Esophagus mucosa (tissue), 1 donor: ENCODE measurements at places on chromosomes 2 and 18. TPM values are rescaled to one million over a fixed set of nuclear protein-coding genes. Genes with fewer than 3 reads are reported as not detected.
A peak's percentile ranks its signal among the peaks of the same experiment; 100 is the strongest.

DNA sequence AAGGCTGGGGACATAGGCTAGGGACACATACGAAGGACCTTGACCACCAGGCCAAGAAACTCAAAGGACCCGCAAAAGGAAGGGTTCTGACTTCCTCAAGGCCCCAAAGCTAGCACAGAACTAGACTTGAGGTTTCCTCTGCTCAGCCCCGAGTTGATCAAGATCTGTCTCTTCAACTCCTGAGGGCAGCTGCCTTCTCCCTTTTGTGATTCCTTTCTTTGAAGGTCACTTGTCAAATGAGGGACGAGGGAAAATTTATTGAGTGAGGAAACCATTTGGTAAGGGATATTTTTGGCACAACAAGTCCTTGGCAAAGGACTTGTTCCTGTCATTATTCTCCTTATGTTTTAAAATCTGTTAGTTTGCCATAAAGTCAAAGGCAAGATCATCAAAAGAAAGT lies 12.3 kb upstream of the ROCK2 start:
- ATAC-seq = no peak

- no peak for ATAC-seq
Observed at GRCh38 chr2:136072621-136073020, 45.3 kb downstream of the CXCR4 start.

The RALB gene
- 81.2 TPM for total RNA-seq

- no peak for ATAC-seq
Observed at GRCh38 chr18:11145413-11146191, 3.8 kb downstream of the PIEZO2 start.

- no peak for ATAC-seq
Observed at GRCh38 chr2:166090346-166090745, 37.5 kb downstream of the SCN1A start.

The ZNF804A gene
- not detected for total RNA-seq

DNA sequence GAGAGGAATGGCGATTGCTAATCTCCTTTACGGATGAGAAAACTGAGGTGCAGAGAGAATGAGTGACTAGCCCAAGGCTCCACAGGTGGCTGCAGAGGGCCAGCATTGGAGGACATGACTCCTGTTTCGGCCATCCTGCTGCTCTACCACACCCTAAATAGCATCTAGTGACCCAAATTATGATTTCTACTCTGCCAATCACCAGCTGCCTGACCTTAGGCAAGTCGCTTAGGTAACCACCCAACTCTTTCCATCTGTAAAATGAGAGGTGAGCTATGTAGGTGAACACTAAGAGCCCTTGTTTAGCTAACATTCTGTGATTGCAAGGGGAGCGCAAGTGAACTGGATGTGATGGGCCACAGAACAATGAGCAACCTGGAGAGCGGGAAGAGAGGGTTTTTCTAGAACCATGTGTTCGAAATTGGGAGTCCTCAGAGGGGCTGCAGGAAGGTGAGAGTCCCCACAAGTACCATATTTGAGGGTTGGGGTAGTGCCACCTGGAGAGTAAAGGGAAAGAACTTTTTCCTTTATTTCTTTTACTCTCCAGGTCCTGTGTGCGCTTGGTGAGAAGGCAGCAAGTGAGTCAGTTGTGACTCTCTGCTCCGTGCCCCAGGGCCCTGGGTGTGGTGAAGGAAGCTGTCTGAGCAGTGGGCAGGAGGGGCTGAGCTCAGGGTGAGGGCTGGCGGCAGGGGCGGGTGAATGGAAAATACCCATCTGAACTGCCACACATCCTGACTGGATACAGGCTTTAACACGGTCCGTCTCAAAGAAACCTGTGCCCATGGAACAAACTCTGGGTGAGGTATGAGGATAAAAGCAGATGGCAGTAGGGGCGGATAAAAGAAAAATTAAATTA lies 2.4 kb downstream of the CYP27C1 start:
- peak; percentile 98 for ATAC-seq

DNA sequence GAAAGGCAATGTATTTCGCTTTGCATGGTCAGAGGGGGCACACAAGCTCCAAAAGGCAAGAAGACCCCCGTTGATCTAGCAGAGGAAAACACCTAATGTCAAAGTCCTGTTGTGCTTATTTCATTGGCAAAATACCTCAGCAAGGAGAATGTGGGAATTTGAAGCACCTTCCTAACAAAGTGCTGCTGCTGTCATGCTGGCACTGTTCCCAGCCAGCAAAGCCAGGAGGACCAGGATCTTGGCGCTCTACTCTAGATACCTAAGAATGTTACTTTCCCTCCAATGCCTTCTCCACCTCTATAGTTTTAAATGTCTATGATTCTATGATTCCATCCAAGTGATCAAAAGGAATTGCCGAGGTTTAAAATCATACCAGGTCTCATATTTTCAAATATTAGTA lies 867.9 kb upstream of the POU3F3 start:
- no peak for ATAC-seq

- no peak for ATAC-seq
Observed at GRCh38 chr18:36287653-36288052, 9.9 kb upstream of the FHOD3 start.

- ATAC-seq = no peak
Observed at GRCh38 chr2:149572102-149572953, 15.2 kb downstream of the MMADHC start.
